A549 treated with CpdA at 1 μM for 4 hours (cell line): ENCODE measurements at places on chromosomes 1 and 21. TPM values are rescaled to one million over a fixed set of nuclear protein-coding genes. Genes with fewer than 3 reads are reported as not detected.

The SPRR1B gene
- total RNA-seq = not detected in 5 replicates

The BMP8B gene
- total RNA-seq = 3.1 to 4.3 TPM (median 4.1 TPM) in 5 replicates

The NPPA gene
- not detected in 5 replicates for total RNA-seq

The GBP4 gene
- total RNA-seq = 0.02 TPM in 1 of 5 replicates, not detected in the others

The TTC34 gene
- total RNA-seq = 0.03 to 0.08 TPM (median 0.05 TPM) in 5 replicates

The GJA8 gene
- not detected in 5 replicates for total RNA-seq

The SCCPDH gene
- 43.9 to 49.1 TPM (median 48.8 TPM) in 5 replicates for total RNA-seq

The ICOSLG gene
- 1.8 to 2.9 TPM (median 2.4 TPM) in 5 replicates for total RNA-seq

The TMEM125 gene
- total RNA-seq = not detected in 5 replicates

The RXFP4 gene
- not detected in 5 replicates for total RNA-seq

The HENMT1 gene
- 4.0 to 6.0 TPM (median 4.8 TPM) in 5 replicates for total RNA-seq

The CD247 gene
- 0.19 to 0.38 TPM (median 0.29 TPM) in 3 of 5 replicates, not detected in the others for total RNA-seq

The TCP10L gene
- 0.45 to 0.91 TPM (median 0.59 TPM) in 5 replicates for total RNA-seq

The HSD3B2 gene
- not detected in 5 replicates for total RNA-seq

The DCST1 gene
- 0.02 TPM in 1 of 5 replicates, not detected in the others for total RNA-seq

The TRNAU1AP gene
- total RNA-seq = 16.6 to 25.8 TPM (median 23.6 TPM) in 5 replicates

The PRRX1 gene
- total RNA-seq = 0.03 TPM in 2 of 5 replicates, not detected in the others

The XCL2 gene
- not detected in 5 replicates for total RNA-seq

The CCDC181 gene
- total RNA-seq = 0.09 to 0.24 TPM (median 0.17 TPM) in 4 of 5 replicates, not detected in the other
